Stimulated activated CD4-positive, alpha-beta T cell treated with anti-CD3 and anti-CD28 coated beads, Interleukin-4, amount 100 ng/mL, for 24 hours (primary cell): ENCODE measurements at places on chromosomes 2 and 18.

DNA sequence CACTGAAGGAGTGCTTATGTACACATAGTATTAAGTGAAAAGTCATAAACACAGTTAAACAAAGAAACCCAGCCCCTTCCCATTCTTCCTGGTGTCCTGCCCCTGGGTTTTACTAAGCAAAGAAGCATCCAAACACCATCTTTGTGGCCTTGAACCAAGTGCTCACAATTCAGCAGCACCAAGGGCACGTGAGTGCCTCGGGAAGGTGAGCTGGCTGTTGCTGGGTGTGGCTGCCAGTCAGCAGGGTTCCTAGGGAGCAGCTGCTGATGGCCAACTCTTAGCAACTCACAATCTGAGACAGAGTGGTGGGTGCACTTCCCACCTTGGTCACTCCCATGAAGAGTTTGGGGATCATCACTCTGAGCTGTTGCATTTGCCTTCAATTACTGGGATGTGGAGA is 97.7 kb upstream of the PGAP1 start:
- DNase-seq: no peak

DNA sequence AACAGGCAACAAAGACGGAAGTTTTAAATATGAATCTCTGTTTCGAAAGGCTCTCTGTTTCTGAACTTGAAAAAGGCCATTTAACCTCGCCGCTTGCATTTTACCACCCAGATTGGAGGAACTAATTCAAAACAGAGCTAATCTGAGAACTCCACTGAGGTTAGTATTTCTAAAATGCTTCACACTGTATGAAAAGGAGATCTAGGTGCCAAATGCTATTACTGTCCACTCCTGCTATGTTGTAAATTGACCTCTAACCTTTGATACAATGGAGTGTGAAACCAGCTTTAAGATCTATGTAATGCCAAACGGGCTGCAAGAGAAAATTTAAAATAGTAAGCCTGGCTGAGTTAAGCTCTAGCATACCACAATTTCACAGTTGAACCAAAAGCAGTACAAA is 364.5 kb downstream of the IRS1 start:
- no peak for DNase-seq

GRCh38 chr2:237091779-237092436 is 6.2 kb downstream of the COPS8 start:
- no peak for DNase-seq

DNA sequence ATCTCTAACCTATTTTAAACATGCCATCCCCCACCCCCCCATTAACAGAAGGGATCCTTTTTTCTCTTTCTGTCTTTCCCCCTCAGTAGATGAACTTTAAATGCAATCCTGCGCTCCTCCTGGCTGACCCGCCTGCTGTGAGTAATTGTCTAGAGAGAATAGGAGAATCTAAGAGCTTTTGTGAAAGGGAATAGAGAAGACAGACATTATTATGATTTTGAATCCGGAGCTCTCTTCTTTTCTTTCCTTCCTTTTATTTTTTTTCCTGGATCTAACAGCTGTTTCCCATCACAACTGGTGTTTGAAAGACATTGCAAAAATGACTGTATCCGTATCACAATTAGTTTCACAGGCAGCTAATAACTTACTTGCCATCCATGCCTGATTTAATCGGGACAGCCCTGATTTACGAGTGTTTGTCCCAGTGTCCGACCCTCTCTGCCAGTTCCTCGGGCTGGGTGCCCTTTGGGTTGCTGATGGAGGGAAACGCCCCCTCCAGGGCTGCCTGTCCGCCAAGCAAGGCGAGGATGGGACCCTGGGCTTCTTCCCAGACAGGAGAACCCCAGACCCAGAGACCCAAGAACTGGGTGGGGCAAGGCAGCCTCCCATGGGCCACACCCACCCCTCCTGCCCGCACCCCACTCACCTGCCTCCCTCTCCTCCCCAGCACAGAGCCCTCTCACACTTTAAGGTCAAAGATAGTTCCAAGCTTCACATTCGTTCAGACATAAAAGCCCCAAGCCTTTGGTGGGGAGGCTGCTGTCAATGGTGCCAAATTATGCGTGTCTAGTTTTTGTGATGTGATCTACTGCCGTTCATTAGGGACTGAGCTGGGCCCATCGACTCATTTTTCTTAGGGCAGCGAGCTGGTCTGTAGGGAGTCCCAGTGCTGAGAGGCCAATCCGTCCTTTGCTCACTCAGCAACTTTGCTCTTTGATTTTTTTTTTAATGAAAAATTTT is 231.7 kb downstream of the ZNF516 start:
- DNase-seq: no peak

GRCh38 chr2:172693037-172693436 is 42.6 kb upstream of the RAPGEF4 start:
- peak; percentile 64 for DNase-seq

- DNase-seq: no peak
These were observed 481.7 kb downstream of the TGIF1 start for GRCh38 chr18:3931542-3932112.

DNA sequence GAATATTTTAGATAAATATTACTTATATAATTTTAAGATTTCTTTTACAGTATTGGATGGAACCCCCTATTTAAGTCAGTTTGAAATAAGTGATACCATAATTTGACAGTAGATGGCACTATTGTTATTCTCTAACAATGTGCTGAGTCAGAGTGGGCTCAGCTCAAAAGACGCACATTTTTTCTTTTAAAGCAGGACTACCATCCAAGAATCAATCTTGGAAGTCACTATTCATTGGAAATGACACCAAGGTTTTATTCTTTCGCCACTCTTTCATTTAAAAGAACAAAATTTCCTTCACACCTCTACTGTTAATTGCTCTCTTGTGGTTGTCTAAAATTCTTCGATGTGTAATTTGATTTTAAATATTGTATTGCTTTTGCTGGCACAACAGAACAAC is 32.6 kb upstream of the SPAG16 start:
- DNase-seq: no peak

GRCh38 chr2:48525269-48525943 is 4.5 kb upstream of the STON1 start:
- DNase-seq: no peak

DNA sequence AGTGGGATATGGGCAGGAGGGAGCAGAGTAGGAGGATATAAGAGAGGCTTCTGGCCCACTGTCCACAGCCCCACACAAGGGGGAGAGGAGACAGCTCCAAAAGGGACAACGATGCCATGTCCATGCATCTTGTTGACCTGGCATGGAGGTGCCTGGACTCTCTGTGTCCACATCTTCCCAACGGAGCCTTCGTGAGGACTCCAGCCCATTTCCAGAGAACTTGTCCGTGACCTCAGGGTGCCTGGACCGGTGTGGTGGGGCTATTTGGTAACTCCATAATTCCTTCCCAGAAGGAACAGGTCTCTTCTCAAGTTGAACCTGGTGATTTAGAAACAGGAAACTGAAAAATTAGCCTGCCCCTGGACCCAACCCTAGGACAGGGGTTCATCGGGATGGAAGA is 133.9 kb downstream of the CYP26B1 start:
- DNase-seq: no peak

DNA sequence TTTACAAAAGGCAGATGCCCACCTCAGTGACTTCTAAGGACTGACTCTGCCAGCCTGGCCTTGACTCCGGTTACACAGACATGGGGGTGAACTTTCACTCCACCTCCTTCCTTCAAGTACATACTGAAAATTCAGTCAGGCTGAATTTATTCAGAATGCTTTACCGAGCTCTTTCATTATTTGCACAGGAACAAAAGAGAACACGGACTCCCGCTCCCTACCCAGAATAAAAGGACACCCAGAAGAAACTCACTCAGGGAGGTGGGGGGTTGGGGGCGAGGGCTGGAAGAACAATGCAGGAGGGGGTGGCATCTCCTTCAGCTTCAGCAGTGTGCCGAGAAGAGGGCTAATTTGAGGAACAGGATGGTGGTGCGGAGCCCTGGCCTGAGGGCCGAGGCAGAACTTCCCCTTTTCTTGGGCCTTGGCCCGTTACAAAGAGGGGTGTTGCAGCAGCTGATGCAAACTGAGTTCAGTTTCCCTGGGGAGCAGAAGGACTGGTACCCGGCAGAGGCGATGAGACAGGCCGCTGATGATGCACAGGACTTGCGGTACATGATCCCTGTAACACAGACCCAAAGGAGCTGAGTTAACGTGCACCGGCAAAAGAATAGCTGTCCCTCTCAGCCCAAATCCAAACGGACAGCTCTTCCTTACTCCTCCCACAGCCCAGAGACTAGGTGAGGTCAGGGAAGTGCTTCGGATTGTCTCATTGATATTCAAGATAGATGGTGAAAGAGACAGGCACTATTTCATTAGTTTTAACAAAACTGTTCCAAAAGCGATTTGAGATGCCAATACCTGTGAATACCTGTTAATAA is 24.1 kb downstream of the LYPD1 start:
- no peak for DNase-seq

DNA sequence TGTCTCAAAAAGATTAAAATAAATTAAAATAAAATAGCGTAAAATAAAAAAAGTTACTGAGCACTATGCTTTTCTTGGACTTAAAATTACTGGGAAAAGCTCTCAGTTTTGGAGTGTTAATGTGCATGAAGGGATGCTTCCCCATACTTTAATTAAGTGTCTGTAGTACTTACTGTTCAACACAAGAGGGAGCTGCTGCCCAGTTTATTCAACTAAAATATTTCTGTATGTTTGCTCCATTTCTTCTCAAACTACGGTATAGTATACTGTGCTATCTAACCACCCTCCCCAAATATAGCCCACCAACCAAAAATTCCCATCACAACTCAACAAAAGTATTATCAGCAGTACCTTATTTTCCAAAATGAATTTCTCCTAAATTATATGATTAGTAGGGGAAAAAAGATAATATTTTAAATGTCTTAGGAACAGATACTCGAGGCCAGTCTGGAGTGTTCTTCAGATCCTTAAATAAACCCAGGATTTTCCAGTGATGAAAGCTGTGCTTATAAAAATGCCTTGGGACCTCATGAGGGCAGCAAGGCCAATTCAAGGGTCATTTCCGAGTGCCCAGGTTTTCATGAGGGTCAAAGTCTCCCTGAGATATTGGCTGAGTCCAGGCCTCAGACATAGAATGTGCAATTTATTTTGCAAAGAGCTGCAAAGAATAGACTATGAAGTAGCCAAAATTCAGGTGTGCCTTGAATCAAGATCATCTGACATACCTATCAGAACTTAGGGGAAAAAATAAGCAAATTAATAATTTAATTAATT is 64.1 kb downstream of the CHRNA1 start:
- peak; percentile 49 for DNase-seq

DNA sequence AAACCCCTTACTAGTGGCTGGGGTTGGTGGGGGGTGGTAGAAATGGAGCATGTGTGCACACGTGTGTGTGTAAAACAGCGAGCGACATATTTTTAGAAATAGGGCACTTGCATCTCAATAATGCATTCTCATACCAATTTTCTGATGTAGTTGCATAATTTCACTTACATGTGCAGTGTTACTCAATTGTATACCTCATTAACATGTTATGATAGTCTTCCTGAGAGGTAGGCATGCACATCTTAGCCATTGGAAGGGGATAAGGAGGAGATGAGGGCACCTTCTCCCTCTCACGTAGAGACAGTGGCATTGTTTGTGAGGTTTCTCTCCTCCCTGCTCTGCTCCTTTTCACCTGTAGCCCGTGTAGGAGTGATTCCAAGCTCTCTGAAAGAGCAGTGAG is 44.6 kb upstream of the RND3 start:
- no peak for DNase-seq

- DNase-seq: no peak
These were observed 22.3 kb downstream of the DOK1 start for GRCh38 chr2:74576863-74577229.

- no peak for DNase-seq
These were observed 1285.7 kb downstream of the CNTNAP5 start for GRCh38 chr2:125310657-125311364.

DNA sequence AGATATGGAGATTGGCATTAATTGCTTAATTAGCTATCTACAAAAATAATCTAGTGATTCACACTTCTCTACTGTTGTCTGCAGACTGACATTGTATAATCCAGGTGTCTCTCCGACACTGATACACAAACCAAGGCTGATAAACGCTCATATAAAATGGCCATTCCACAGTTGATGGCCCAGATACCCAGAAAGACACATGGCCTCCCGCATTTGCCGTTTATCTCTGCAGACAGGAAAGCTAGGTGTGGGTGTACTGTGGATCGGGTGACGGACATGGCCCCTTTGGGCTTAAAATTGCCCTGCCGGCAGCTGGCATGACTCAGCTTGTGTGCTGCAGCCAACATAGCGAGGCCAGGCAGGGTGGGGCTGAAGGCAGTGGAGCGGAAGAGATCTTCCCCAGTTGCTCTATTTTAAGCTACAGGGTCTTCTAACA is 18.5 kb downstream of the PMAIP1 start:
- no peak for DNase-seq

GRCh38 chr18:3230401-3231334 is 10.9 kb upstream of the MYOM1 start:
- DNase-seq: no peak

- DNase-seq: peak; percentile 91
These were observed at the start of gene LBH for GRCh38 chr2:30231212-30231995. TSS of gene LBH (plus strand) at chr2:30231534. CDS start at chr2:30231739, 205 bp downstream.

DNA sequence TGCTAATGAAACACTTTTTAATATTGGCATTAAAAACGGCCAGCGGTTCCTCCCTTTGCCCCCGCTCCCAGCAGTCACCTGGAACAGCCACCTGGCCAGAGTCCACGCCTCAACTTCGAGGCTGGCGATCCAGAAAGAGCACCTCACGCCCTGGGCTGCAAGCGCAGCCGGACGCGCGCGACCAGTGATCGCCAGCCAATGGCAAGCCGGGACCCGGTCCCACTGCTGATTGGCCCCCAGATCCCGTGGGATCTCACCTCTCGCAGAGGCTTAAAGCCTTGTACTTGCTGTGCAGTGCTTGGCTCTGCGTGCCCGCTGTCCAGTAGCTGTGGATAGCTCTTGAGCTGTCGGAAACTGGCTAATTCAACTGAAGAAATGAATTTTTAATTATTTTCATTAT is 4.1 kb upstream of the RBM45 start:
- DNase-seq: no peak

GRCh38 chr2:224271617-224272236 is 130.2 kb downstream of the FAM124B start:
- DNase-seq: no peak

GRCh38 chr18:39743463-39743862 is 2177.9 kb upstream of the CELF4 start:
- no peak for DNase-seq
